Activated CD8-positive, alpha-beta T cell treated with anti-CD3 and anti-CD28 coated beads, Interleukin-2, amount 10 ng/mL, durations not matched to agents 7 days and 5 days (primary cell): ENCODE measurements at places on chromosomes 11 and 22. TPM values are rescaled to one million over a fixed set of nuclear protein-coding genes. Genes with fewer than 3 reads are reported as not detected.

DNA sequence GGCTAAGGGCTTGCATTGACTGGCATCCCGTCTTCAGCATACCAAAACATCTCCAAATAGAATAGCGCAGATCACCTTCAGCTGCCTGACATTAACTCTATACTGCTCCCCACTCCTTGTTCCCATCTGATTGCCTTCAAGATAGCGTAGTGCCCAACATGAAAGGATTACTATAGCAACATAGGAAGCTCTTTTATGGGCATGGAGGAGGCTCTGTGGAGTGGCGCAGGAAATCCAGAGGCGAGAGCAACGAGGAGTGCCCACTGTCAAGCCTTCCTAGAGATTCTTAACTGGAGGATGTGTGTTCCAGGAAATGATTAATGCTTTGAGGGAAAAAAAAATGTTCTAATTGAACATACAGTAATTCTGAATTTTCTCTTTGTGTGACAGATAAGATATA, 213.3 kb downstream of the CADM1 start:
- H3K4me1 ChIP-seq: no peaks in the 10 kb centered on the region
- H3K27me3 ChIP-seq: no peaks in the 10 kb centered on the region
- no peak overlapping the region for H3K4me3 ChIP-seq
- no peak overlapping the region for H3K27ac ChIP-seq
- no peaks in the 10 kb centered on the region for H3K36me3 ChIP-seq
- no peak for DNase-seq

- H3K4me1 ChIP-seq: no peaks in the 10 kb centered on the region
- H3K27me3 ChIP-seq: peaks cover 3% of the 10 kb centered on the region
- no peak overlapping the region for H3K27ac ChIP-seq
- no peak for DNase-seq
- no peak overlapping the region for H3K4me3 ChIP-seq
- H3K36me3 ChIP-seq: no peaks in the 10 kb centered on the region
Observed at GRCh38 chr22:43448048-43448447, 36.2 kb downstream of the MPPED1 start.

- H3K36me3 ChIP-seq: no peaks in the 10 kb centered on the region
- no peaks in the 10 kb centered on the region for H3K27me3 ChIP-seq
- DNase-seq: no peak
- H3K27ac ChIP-seq: no peak overlapping the region
Observed at GRCh38 chr11:124174001-124174583, 9.1 kb upstream of the OR10D3 start.

The FOLR3 gene
- not detected for total RNA-seq

The INPP5J gene
- total RNA-seq: not detected

The ARHGAP8 gene
- total RNA-seq: 0.39 TPM

The SMCO4 gene
- total RNA-seq: 17.7 TPM

The INS gene
- not detected for total RNA-seq
